ENCODE measurements at places on chromosomes 5 and 9. TPM values are rescaled to one million over a fixed set of nuclear protein-coding genes. Genes with fewer than 3 reads are reported as not detected.

PRR7 gene
- 2.5 TPM for total RNA-seq

ESM1 gene
- not detected for total RNA-seq

PCDHGA2 gene
- 3.9 TPM for total RNA-seq

ZNF300 gene
- 4.4 TPM for total RNA-seq

WHRN gene
- 7.2 TPM for total RNA-seq

GFI1B gene
- 0.28 TPM for total RNA-seq

IFNA2 gene
- not detected for total RNA-seq

RALGPS1 gene
- total RNA-seq: 13.0 TPM

AK8 gene
- total RNA-seq: 0.81 TPM

LRRC70 gene
- 3.8 TPM for total RNA-seq

CTSL gene
- total RNA-seq: 135 TPM

STPG3 gene
- total RNA-seq: not detected

TMEM8B gene
- total RNA-seq: 6.4 TPM

IRX2 gene
- not detected for total RNA-seq

RAD23B gene
- total RNA-seq: 61.9 TPM

PCDHGB7 gene
- total RNA-seq: 18.6 TPM

ECM2 gene
- 3.3 TPM for total RNA-seq

NR4A3 gene
- 3.9 TPM for total RNA-seq

IFNA21 gene
- not detected for total RNA-seq

CDKN2B gene
- total RNA-seq: 4.9 TPM

PCDHGA8 gene
- total RNA-seq: 7.8 TPM

DIPK1B gene
- total RNA-seq: 9.6 TPM

SMIM33 gene
- total RNA-seq: not detected

SOX30 gene
- 0.55 TPM for total RNA-seq

FAT2 gene
- not detected for total RNA-seq

GDF9 gene
- total RNA-seq: not detected

PDLIM4 gene
- total RNA-seq: 117 TPM

FKTN gene
- 8.4 TPM for total RNA-seq

PKD2L2 gene
- not detected for total RNA-seq

CDC25C gene
- 0.27 TPM for total RNA-seq

SURF1 gene
- total RNA-seq: 54.0 TPM

CCDC152 gene
- 0.55 TPM for total RNA-seq

GABRB2 gene
- 0.28 TPM for total RNA-seq

IGFBPL1 gene
- 0.36 TPM for total RNA-seq

AIF1L gene
- 2.5 TPM for total RNA-seq

PPIP5K2 gene
- 34.1 TPM for total RNA-seq

CTNND2 gene
- 2.5 TPM for total RNA-seq

UBTD2 gene
- 16.3 TPM for total RNA-seq

TTLL11 gene
- total RNA-seq: 27.6 TPM

LMAN2 gene
- 88.6 TPM for total RNA-seq

IL7R gene
- total RNA-seq: 3.1 TPM

TRIM52 gene
- total RNA-seq: 26.9 TPM

GAPT gene
- 2.5 TPM for total RNA-seq

PFN3 gene
- not detected for total RNA-seq

THBS4 gene
- 55.3 TPM for total RNA-seq

MYOZ3 gene
- 0.55 TPM for total RNA-seq

ARL15 gene
- 14.2 TPM for total RNA-seq

SLC25A2 gene
- not detected for total RNA-seq

MAP1B gene
- 659 TPM for total RNA-seq

ZNF462 gene
- total RNA-seq: 33.8 TPM

EXD3 gene
- total RNA-seq: 14.4 TPM

SLC4A9 gene
- total RNA-seq: not detected

C9orf153 gene
- total RNA-seq: not detected

IL33 gene
- 53.2 TPM for total RNA-seq

MRPS27 gene
- 44.8 TPM for total RNA-seq

ZBED3 gene
- 14.6 TPM for total RNA-seq

SETD9 gene
- total RNA-seq: 23.7 TPM

HSDL2 gene
- 53.5 TPM for total RNA-seq

Measured in sigmoid colon (tissue), 7 donors.